ENCODE measurements at places on chromosomes 12 and 14.

DNA sequence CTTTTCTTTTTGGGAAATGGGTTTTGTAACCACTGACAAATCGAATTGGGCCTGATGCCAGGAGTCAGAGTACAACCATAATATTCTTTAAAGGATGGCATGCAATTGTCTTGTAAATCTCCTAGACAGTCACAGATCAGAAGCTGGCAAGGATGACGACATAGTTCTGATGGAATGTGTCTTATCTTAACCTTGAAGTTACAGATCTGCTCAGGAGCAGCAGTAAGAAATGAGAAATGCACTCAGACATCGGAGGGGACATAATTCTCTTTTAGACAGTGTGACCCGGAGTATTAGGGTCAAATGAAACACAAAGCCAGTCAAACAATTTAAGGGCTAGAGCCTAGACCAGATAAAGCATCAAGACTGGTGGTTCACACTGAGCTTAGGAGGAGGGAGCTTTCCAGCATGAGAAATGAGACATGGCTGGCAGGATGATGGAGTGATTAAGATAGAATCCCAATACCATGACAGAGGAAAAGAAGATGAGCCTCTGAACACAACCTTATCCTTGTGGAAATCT is 17.5 kb downstream of the CBX5 start:
- DNase-seq = no peak

GRCh38 chr12:68271346-68271745 is 17.9 kb upstream of the IL22 start:
- DNase-seq = no peak

- DNase-seq = no peak
Measured at GRCh38 chr12:64580681-64581080, 29.6 kb upstream of the RASSF3 start.

DNA sequence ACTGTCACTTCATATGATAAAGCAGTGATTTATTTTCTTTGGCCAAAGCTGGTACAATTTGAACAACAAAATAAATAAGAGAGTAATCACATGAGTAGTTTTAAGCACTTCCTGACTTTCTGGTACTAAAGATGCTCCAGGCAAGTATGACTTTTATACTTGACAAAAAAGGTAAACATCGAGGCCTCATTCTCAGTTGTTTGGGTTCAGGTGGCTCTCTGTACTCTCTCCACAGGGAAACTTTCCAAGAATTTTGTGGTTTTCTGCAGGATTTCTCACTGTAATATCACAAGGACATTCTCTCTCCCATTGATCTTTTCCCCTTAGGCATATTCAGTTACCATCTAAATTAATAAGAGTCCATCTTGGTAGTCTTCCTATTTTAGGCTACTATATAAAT is 26.6 kb upstream of the KCNC2 start:
- no peak for DNase-seq

- no peak for DNase-seq
Measured at GRCh38 chr12:65414526-65414925, 136.0 kb downstream of the MSRB3 start.

- no peak for DNase-seq
Measured at GRCh38 chr14:28088125-28088524, 678.5 kb upstream of the FOXG1 start.

- DNase-seq = peak; percentile 85
Measured at GRCh38 chr14:68234101-68234905, 414.7 kb downstream of the RAD51B start.

- no peak for DNase-seq
Measured at GRCh38 chr14:27739657-27740156, 1026.9 kb upstream of the FOXG1 start.

- DNase-seq = no peak
Measured at GRCh38 chr12:108752387-108752786, 21.1 kb upstream of the CORO1C start.

GRCh38 chr12:105975351-105975750 is 163.4 kb downstream of the NUAK1 start:
- DNase-seq = no peak

DNA sequence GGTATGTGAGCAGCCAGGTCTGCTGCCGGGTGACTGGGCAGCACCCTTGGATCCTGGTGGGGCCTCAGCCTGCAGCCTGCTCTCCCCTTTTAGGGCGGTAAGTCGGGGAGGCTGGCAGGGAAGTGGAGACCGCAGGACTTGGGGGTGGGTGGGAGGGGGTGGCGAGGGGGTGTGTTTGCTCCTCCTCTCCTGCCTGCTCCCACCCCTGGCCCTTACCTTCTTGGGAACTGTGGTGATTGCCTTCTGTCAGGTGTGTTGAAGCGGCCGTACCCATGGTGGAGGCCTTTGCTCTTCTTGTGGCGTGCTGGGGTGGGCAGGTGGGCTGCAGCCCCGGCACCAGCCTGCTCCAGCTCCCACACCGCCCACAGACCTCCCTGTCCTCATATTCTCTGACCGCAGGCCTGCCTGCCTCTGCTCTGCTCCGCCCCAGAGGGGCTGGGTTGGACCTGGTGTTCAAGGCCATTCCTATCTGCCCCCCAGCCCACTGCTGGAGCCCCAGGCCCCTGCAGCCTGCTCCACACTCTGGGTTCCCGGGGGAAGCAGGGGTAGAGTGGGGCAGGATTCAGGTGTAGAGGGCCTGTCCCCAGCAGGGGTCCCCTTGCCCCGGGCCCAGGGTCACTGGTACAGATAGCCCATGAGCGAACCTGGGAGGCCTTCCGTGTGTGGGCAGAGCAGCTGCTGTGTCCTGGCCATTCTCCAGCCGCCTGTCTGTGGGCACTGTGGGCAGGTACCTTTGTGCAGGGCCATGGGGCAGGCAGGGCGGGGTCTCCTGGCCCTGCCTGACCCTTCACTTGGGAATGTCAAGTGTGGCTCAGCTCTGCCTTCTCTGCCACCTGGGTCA is 5.2 kb downstream of the TEDC1 start:
- DNase-seq = no peak

DNA sequence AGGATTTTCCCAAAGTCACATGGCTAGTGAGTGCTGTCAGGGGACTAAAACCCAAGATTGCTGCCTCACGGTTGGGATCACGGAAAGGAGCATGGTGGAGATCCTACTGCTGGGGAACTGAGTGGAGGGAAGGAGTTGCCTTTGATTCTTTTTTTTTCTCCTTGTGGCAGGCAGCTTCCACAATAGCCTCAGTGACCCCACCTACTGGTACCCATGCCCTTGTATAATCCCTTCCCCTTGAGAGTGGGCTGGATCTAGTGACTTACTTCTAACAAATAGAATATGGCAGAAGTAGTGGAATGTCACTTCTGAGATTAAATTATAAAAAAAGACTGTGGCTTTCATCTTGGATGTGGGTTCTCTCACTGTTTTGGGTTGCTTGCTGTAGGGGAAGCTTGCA is 135.7 kb downstream of the DICER1 start:
- no peak for DNase-seq

- DNase-seq = no peak
Measured at GRCh38 chr12:68435299-68435637, 103.1 kb upstream of the MDM1 start.

Data from NCI-H748 treated with DMSO at 0.1 percent for 48 hours (cell line).